Islet precursor cell (in vitro differentiated cells): ENCODE measurements at places on chromosomes 5 and 9.

DNA sequence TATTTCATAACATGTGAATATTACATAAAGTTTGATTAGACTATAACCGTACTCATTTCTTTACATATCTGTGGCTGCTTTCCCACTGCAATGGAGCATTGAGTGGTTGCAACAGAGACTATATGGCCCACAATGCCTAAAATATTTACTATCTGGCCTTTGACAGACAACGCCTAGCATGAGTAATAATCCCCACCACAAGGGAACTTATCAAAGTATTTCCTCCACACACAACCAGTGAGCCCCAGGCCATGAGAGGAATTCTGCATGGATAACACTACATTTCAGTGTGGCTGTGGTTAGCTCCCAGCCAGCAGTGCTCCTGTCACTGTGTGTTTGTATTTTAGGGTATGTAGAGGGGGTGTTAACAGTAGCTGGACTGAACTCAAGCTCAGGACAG is 54.8 kb downstream of the FAM81B start:
- peak; percentile 92 for DNase-seq

DNA sequence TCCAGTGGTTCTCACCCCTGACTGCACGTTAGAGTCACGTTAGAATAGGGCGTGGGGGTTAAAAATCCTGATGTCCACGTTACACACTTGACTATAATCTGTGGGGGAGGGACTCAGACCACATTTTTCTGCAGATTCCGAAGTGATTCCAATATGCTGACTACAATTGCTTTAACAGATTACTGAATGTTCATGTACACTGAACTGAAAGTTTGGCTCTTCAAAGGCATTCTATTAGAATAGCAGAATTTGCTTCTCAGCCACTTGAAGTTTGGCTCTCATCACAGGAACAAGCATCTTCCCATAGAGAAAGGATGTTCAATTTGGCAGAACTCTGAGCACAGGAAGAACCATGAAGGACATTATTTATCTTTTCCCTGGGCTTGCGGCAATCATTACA is 84.5 kb downstream of the HAPLN1 start:
- DNase-seq: no peak

GRCh38 chr9:100126423-100126822 is 27.4 kb downstream of the INVS start:
- DNase-seq: no peak

DNA sequence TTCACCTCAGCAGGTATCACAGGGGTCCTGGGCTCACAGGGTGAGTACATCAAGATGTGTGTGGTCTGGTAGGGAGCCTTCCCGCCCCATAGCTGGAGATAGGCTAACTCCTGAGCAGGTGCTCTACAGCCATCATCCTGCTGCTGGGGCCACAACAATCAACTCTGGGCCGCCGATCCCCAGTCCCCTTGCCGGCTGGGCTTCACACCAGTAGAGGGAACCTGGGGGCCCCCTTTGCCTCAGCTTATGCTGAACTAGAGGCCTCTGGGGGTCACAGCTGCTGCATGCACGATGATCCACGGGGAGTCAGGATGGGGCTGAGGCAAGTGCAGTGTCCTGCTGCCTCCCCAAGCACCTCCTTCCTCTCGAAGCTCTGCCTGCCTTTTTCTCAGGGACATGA is 46.5 kb downstream of the IRF1 start:
- DNase-seq: no peak

DNA sequence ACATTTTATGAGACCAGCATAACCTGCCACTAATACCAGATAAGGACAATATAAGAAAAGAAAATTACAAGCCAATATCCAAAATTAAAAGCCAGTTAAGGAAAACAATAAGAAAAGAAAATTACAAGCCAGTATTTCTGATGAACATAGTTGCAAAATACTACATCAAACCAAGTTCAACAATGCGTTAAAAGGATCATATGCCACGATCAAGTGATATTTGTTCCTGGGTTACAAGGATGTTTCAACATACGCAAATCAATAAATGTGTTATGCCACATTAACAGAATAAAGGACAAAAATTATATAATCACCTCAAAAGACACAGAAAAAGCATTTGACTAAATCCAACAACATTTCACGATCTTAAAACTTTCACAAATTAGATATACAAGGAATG is 431.9 kb downstream of the ELAVL2 start:
- no peak for DNase-seq

- peak; percentile 89 for DNase-seq
These were observed at the start of gene PALM2AKAP2 for GRCh38 chr9:109779711-109780452. TSS of gene PALM2AKAP2 (plus strand) at chr9:109780198. CDS start at chr9:109780489, 291 bp downstream.

DNA sequence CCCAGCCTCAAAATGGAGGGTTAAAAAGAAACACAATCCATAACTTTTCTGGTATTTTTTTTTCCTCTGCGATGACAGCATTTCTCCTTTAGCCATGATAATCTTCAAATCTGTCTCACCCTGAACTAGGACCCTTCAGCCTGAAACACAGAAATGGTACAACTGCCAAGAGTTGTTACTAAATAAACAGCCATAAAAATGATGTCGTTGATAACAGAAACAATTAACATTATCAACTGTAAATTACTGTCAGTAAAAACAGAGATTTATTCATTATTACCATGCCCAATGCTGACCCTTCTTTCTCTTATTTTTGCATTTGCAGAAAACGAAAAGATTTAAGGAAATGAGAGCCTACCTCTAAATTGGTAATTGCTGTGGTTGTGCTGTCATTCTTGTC is 19.4 kb upstream of the MIER3 start:
- no peak for DNase-seq

DNA sequence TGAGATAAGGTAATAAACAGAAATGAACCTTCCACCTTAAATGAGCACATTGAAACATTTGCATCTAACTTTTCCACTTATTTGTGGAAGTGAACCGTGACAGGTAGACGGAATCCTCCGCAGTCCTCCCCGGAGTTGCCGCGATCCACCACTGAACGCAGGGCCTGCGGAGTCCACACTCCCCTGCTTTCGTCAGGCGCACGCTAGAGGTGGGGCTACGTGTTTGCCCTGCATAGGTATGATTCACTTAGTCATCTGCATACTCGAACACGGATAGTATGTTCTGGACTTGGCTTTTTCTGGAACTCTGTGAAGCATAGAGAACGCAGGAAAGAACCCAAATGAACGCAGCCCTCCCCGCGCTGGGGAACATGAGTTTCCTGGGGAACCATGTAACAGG is 272.8 kb upstream of the IRX4 start:
- no peak for DNase-seq

DNA sequence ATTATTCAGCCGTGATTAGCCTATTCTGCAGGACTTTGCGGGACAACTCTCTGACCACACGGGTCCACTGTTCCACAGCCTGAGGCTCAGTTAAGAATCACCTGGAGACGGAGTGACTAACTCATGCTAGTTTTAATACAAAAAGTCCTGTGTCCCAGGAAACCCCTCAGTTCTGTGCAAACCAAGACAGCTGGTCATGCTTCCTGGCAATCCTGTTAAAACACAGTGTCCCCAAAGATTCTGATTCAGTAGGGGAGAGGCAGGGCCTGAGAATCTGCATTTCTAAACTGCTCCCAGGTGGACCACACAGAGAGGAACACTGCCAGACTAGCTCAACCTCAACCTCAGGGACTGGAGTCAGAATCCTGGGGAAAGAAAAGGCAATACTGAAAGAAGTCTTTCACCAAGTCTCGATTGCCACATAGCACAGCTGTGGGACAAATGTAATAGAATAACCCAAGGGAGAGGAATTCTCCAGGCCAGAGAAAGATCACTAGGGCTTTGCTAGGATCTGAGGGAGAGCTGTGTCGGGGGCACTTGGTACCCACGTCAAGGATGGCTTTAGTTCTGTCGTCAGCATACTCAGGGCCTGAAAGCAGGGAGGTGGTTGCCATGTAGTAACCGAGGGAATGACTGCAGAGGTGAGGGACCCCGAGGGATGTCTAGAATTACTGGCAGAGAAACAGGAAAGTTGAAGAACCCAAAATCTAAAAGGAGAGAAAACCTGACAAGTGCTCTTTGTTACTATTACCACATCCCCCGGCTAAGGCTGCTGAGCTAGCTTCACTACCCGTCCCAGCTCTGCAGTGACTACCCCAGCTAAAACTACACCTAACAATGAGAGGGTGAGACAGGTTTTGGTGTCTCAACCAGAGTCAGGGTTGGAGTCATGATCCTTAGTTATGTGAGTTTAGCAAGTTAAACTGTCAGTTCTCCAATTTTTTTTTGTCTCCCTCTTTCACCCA is 8.6 kb downstream of the SUSD1 start:
- peak; percentile 80 for DNase-seq

DNA sequence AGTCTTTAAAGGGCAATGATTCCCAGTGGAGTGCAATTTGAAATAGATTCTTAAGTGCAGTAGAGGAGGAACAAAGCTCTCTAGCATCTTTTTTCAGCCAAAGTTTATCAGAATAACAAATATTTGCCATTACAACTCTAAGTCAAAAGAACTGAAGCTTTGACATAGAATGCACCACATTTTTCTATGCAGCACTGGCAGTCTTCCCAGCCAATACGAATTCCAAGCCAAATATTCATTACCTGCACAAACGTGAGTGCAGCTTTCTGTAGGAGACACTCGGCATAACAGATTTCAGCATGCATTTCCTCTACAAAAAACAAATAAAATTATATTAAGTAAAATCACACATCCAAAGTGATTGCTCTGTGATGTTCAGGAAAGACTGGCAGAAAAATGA is 103.4 kb downstream of the TTC39B start:
- no peak for DNase-seq

DNA sequence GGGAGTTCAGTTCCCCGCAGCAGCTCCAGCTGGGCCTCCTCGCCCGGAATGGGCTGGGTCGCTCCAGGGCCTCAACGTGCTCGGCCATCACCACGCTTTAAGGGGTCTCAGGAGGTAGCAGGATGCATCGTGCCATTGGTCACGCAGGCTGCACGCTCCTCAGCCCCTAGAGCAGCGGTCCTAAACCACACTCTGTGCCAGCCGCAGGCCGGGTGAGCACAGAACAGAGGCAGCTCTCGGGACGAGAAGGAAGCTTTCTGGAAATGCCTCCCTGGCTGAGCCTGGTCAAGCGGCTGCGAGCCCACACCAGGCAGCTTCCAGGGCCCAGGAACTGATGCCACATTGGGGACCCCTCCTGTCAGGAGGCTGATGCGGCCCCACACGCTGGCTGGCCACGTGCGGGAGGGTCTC is 39.3 kb upstream of the LPCAT1 start:
- no peak for DNase-seq

- peak; percentile 54 for DNase-seq
These were observed 17.3 kb upstream of the TGFBI start for GRCh38 chr5:136011414-136012001.

GRCh38 chr9:123742009-123742767 is 187.7 kb downstream of the DENND1A start:
- no peak for DNase-seq

GRCh38 chr9:134776080-134776796 is 104.4 kb upstream of the FCN2 start:
- no peak for DNase-seq

DNA sequence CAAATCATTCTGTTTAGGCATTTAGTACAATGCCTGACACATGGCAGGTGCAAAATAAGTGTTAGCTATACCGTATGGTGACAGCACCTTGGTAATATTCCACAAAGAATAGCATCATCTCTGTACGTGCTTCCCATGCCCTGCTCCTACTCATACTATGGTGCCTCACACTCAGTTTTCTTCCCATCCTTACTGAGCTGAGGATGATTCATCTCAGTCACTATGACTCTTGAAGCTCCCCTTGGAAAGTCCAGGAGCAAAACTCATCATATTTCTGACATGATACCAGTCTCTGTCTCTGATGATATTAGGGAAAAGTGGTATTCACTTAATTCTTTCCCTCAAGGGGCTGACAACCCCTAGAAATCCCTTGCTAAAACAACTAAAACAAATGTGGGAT is 423.3 kb downstream of the EFNA5 start:
- DNase-seq: no peak

GRCh38 chr5:162096448-162096847 is 28.9 kb downstream of the GABRG2 start:
- DNase-seq: no peak

DNA sequence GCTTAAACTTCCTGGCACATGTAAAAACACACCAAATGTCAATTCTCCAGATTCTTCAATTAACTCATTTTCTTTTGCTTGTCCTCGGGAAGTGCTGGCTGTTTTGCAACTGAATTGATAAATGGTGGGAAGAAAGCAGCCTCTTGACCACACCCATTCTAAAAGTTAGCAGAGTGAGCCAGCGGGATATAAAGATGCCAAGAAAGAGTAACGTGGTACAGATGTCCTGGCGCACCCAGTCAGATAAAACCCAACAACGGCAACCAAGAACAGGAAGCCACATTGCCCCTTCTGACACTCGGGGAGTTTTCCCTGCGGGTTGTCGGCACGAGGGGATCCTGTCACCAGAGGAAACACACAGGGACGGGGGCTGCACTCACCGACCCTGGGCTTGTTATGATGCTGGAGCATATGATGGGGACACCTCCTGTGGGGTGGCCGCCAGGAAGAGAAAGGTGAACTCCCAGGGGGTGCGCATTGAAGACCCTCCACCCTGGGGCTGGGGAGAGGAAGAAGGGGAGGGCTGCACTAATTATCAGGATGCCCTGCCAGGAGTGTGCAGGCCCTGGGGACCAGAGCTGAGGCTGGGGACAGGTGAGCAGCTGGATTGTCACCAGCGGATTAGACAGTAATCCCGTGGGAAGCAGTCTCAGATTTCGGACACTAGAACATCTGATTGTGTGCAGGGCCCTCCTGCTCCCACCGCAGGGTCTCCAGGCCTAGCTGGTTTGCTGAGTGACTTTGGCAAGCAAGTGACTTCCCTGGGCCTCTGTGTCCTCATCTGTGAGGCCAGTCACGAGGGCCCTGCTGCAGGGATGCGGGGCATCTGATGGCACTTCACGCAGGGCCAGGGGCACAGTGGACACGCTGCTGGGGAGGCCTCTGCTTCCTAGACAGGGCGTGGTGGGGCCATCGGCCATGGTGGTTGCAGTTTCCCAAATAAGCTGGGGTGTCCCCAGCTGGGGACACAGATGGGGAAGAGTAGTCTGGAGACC is 59.2 kb downstream of the CRB2 start:
- no peak for DNase-seq

DNA sequence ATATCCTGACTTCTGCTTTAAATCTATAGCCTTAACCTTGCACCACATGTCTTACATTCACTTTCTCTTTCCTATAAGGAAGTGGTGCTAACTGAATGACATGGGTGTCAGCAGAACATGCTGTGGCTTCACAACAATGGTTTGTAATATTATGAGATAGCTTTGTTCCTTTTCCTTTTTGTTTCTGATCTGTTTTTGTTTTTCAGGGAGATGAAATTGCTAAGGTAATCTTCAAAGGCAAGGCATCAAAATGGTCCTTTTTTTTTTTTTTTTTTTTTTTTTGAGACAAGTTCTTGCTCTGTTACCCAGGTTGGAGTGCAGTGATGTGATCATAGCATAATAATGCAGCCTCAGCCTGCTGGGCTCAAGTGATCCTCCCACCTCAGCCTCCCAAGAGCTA is 53.6 kb upstream of the RANBP6 start:
- DNase-seq: no peak
